ENCODE measurements at places on chromosomes 4 and X. TPM values are rescaled to one million over a fixed set of nuclear protein-coding genes. Genes with fewer than 3 reads are reported as not detected.

DNA sequence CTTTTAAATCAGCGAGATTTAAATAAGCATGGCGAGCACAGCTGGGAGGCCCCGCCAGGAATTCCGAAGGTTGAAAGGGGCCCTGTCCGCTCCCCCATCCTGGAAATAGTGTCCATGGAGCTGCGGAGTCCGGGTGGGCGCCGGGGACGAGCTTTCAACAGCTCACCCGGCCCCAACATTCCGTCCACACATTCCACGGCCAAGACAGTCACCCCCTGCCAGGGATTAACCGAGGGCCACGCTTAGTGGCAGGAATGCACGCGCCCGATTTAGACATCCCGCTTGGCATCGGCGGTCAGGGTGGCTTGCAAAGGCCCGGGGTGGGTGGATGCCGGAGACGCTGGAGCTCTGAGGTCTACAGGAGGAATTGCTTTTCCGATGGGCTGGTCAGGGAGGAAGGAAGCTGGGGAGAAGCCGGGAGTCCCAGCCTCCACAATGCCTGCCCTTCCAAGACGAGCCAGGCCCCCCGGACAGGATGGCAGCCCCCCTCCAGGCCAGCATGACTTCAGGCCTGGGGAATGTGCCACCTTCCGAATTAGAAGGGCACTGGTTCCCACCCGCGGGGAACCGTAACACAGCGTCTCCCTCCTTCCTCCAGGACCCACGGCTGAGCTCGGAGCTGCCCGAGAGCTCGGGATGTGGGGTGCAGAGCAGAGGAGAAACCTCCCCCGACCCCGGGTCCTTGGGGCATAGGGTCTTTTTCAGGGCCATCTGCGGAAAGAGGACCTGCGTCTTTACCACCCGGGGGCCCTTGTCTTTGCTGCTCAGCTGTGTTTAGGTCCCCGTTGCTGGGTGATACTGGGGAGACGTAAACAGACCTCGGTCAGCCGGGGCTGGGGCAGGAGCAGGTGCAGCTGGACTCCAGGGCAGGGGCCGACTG is 26.9 kb upstream of the PPP2R3B start:
- peaks cover 11% of the 10 kb centered on the region for H3K36me3 ChIP-seq
- peak overlapping the region; percentile 62 for H3K27ac ChIP-seq
- DNase-seq: peak; percentile 20
- peaks cover 12% of the 10 kb centered on the region for H3K27me3 ChIP-seq

EVC2 gene
- total RNA-seq: 7.2 TPM

GRCh38 chrX:13271511-13271910 is 48.3 kb downstream of the ATXN3L start:
- no peaks in the 10 kb centered on the region for H3K27me3 ChIP-seq
- no peak overlapping the region for H3K4me3 ChIP-seq
- DNase-seq: no peak
- peaks cover 7% of the 10 kb centered on the region for H3K4me1 ChIP-seq
- no peak overlapping the region for H3K27ac ChIP-seq

HSD17B11 gene
- total RNA-seq: 18.4 TPM

PHEX gene
- total RNA-seq: 0.57 TPM

- peak; percentile 72 for DNase-seq
- H3K4me1 ChIP-seq: peaks cover 80% of the 10 kb centered on the region
- H3K36me3 ChIP-seq: no peaks in the 10 kb centered on the region
- peak within 1 kb of the TSS; percentile 59 for H3K27ac ChIP-seq
- peak within 1 kb of the TSS; percentile 92 for H3K4me3 ChIP-seq
Measured at GRCh38 chr4:156971676-156972378, at the start of gene PDGFC. TSS of gene PDGFC (minus strand) at chr4:156971799. CDS start at chr4:156970903, 896 bp downstream.

DNA sequence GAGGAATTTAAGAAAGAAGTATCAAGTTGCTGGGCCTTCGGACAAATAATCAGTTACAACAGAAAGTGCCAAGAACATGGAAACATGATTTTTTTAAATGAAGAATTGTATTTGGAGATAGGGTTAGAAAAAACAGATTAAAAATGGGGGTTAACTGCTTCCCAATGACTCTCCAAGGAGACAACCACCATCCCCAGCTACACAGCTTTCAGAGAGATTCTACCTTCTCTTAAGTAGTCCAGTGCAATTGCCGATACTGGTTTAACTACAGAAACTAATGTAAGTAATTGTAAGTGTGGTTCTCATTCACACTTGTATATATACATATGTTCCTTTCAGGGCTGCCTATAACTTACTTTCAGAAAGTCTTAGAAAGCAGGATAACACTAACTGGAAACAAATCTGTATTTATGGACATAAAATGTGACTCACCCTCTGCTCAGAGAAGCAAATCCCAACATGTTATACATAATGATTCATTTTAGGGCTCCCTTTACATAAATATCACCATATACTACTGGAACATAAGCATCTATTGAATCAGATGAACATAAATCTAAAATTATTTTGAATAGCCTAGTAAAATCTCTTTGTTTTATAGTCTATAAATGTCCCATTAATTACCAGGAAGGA is 248.9 kb upstream of the UGT8 start:
- H3K4me3 ChIP-seq: no peak overlapping the region
- H3K27me3 ChIP-seq: no peaks in the 10 kb centered on the region
- DNase-seq: no peak

FAM241A gene
- total RNA-seq: 0.09 TPM

ETDA gene
- total RNA-seq: not detected

UCP1 gene
- total RNA-seq: not detected

MAGEA9B gene
- not detected for total RNA-seq

DNA sequence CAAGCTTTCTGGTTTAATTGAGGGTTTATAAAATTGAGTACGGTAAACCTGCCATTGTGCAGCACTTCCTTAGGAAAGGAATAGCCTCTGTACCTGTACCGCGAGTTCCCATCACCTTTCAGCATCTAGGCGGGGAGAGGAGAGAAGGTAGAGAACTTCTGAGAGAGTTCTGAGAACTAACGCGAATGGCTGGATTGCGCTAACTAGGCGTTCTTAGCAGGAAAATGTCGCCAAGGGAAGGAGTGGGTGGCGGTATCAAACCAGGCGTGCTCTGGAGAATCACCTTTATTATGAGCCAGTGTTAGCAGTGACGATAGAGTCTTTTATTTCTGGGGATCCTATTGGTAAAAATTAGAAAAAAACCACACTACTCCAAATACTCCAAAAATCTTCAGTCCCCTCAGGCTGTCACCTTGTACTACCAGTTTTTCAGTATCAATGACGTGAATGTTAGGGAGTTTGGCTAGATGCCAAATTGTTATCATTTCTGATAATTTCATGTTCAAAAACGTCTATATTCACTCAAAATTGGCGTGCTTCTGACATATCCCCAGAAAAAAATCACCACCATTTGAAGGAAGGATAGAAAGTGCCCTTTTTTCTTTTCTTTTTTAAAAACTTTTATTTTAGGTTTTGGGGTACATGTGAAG is 1.4 kb downstream of the UGT8 start:
- H3K27me3 ChIP-seq: peaks cover 50% of the 10 kb centered on the region
- H3K27ac ChIP-seq: no peak overlapping the region
- peaks cover 13% of the 10 kb centered on the region for H3K4me1 ChIP-seq
- H3K36me3 ChIP-seq: peaks cover 8% of the 10 kb centered on the region
- peak overlapping the region; percentile 90 for H3K4me3 ChIP-seq

DNA sequence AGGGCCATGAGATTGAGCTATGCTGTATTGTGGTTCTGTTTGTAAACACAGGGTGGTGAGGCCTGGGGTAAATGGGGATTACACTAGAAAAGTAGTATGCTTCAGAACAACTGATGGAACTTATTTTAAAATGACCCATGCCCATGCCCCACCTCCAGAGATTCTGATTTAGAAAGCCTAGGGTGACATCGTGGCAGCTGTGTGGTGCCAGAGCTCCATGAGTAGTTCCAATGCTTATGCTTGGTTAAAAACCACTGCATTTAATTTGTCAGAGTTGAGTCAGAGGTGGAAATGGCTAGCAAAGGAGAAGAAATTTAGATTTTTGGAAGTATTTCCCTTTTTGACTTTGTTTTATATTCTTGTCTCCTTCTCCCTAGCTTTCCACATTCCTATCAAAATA is 63.4 kb upstream of the PDE5A start:
- DNase-seq: no peak
- H3K36me3 ChIP-seq: peaks cover 9% of the 10 kb centered on the region
- no peak overlapping the region for H3K27ac ChIP-seq
- no peak overlapping the region for H3K4me3 ChIP-seq

GRCh38 chr4:14336656-14337055 is 665.6 kb upstream of the CPEB2 start:
- no peaks in the 10 kb centered on the region for H3K4me1 ChIP-seq
- no peak overlapping the region for H3K27ac ChIP-seq
- no peaks in the 10 kb centered on the region for H3K36me3 ChIP-seq
- H3K4me3 ChIP-seq: no peak overlapping the region

DNA sequence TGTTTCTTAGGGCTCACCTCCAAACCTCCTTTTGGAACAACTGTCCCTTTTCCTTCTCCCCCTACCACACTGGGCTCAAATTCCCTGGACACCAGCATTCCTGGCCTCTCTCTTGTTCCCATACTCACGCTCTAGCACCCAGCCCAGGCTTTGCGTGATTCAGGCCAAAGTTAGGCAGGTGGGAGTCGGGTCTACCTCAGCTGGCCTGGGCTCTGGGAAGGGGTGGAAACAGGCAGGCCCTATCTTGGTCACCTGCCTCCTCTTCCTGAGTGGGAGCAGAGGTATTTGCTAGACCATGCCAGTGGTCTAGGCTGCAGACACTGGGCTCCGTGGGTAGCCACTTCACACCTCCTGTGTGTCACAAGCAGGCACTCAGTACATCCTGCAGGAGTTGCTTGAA is 211.1 kb upstream of the MAMLD1 start:
- DNase-seq: no peak
- no peaks in the 10 kb centered on the region for H3K27me3 ChIP-seq
- H3K4me1 ChIP-seq: no peaks in the 10 kb centered on the region
- no peak overlapping the region for H3K27ac ChIP-seq
- H3K4me3 ChIP-seq: no peak overlapping the region
- no peaks in the 10 kb centered on the region for H3K36me3 ChIP-seq

DNA sequence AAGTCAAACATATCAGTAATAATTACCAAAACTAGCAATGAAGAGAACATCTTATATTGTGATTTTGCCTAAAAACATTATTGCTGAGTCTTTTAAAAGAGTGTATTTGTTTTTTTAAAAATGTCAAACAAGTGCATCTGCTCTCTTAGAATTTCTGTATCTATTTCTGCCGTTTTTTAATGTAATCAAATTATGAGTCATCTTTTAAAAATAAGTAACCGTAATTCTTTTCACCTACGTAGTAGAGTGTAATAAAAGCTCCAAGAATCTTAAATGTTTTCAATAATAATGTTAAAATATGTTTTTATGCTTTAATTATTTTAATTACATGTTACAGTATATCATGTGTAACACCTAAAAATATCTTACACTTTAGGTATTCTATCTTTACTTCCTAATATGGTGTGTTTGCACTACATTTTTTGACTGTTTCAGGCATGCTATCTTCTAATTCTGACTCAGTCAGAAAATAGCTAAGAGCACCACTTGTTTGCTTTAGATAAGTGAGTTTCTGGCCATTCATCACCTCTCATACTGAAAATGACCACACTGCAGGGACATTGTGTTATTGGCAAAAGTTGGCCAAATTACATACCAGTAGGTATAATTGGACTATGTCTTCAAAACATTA is 368.5 kb downstream of the PCDH7 start:
- no peaks in the 10 kb centered on the region for H3K27me3 ChIP-seq
- no peak overlapping the region for H3K27ac ChIP-seq
- no peaks in the 10 kb centered on the region for H3K36me3 ChIP-seq
- DNase-seq: no peak
- no peak overlapping the region for H3K4me3 ChIP-seq

- no peaks in the 10 kb centered on the region for H3K4me1 ChIP-seq
- DNase-seq: no peak
- H3K27ac ChIP-seq: no peak overlapping the region
- no peaks in the 10 kb centered on the region for H3K27me3 ChIP-seq
Measured at GRCh38 chr4:100708776-100709175, 191.0 kb upstream of the EMCN start.

DNA sequence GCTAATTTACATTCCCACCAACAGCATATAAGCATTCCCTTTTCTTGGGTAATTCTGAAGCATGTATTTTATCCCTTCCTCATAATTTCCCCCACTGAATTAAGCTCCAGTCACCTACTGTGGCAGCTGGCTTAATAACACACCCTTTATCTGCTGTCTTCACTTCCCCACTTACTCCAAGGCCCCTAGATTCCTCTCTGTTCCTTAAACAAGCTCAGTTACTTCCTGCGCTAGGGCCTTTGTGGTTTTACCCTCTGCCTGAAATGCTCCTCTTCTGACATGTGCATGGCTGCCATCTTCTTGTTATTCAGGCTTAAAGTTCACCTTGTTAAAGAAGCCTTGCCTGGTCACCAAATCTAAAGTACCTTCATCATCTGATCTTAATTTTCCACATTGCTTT is 47.2 kb upstream of the RPS6KA3 start:
- H3K4me1 ChIP-seq: no peaks in the 10 kb centered on the region
- no peak overlapping the region for H3K4me3 ChIP-seq
- no peak overlapping the region for H3K27ac ChIP-seq
- DNase-seq: no peak
- no peaks in the 10 kb centered on the region for H3K36me3 ChIP-seq

- no peak overlapping the region for H3K27ac ChIP-seq
- peaks cover 5% of the 10 kb centered on the region for H3K4me1 ChIP-seq
- H3K27me3 ChIP-seq: no peaks in the 10 kb centered on the region
- H3K4me3 ChIP-seq: no peak overlapping the region
- no peaks in the 10 kb centered on the region for H3K36me3 ChIP-seq
- DNase-seq: no peak
Measured at GRCh38 chr4:138774940-138775339, 240.6 kb upstream of the NOCT start.

- no peak overlapping the region for H3K4me3 ChIP-seq
- no peaks in the 10 kb centered on the region for H3K36me3 ChIP-seq
- no peaks in the 10 kb centered on the region for H3K4me1 ChIP-seq
- no peak overlapping the region for H3K27ac ChIP-seq
- no peak for DNase-seq
- peaks cover 3% of the 10 kb centered on the region for H3K27me3 ChIP-seq
Measured at GRCh38 chr4:146061610-146062334, 113.7 kb upstream of the LSM6 start.

SLIT2 gene
- 22.1 TPM for total RNA-seq

DNA sequence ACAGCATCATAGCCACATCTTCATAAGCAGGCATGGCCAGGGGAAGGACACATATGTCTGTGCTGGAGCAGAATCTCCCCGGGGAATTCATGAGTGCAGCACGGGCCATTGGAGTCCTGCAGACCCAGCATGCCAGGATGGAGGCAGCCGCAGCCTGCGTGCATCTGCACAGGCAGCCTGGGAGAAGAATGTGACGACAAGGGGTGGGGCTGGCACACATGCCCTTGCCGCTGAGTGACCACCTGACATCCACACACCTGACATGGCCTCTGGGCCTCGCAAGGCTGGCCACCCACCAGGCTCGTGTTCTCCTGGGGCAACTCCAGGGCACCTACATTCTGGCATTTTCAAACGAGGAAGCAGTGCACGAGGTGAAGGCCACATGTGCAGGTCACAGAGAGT is 66.2 kb upstream of the AFAP1 start:
- no peaks in the 10 kb centered on the region for H3K36me3 ChIP-seq
- peaks cover 31% of the 10 kb centered on the region for H3K4me1 ChIP-seq
- no peak overlapping the region for H3K27ac ChIP-seq
- no peak for DNase-seq
- no peaks in the 10 kb centered on the region for H3K27me3 ChIP-seq

- DNase-seq: no peak
- peaks cover 9% of the 10 kb centered on the region for H3K4me1 ChIP-seq
- H3K27ac ChIP-seq: no peak overlapping the region
- H3K36me3 ChIP-seq: no peaks in the 10 kb centered on the region
Measured at GRCh38 chr4:81395239-81395638, 76.5 kb downstream of the RASGEF1B start.

GRCh38 chrX:50495616-50496015 is 25.0 kb upstream of the DGKK start:
- H3K4me3 ChIP-seq: no peak overlapping the region
- no peak overlapping the region for H3K27ac ChIP-seq
- DNase-seq: no peak
- H3K4me1 ChIP-seq: no peaks in the 10 kb centered on the region

All from neural crest cell (in vitro differentiated cells).